Karpas-422 (cell line): ENCODE measurements at places on chromosomes 3 and 15. TPM values are rescaled to one million over a fixed set of nuclear protein-coding genes. Genes with fewer than 3 reads are reported as not detected.
A peak's percentile ranks its signal among the peaks of the same experiment; 100 is the strongest.

Gene SETMAR
- 6.0 and 16.9 TPM in 2 replicates for total RNA-seq

Gene MCF2L2
- 11.3 and 12.2 TPM in 2 replicates for total RNA-seq

DNA sequence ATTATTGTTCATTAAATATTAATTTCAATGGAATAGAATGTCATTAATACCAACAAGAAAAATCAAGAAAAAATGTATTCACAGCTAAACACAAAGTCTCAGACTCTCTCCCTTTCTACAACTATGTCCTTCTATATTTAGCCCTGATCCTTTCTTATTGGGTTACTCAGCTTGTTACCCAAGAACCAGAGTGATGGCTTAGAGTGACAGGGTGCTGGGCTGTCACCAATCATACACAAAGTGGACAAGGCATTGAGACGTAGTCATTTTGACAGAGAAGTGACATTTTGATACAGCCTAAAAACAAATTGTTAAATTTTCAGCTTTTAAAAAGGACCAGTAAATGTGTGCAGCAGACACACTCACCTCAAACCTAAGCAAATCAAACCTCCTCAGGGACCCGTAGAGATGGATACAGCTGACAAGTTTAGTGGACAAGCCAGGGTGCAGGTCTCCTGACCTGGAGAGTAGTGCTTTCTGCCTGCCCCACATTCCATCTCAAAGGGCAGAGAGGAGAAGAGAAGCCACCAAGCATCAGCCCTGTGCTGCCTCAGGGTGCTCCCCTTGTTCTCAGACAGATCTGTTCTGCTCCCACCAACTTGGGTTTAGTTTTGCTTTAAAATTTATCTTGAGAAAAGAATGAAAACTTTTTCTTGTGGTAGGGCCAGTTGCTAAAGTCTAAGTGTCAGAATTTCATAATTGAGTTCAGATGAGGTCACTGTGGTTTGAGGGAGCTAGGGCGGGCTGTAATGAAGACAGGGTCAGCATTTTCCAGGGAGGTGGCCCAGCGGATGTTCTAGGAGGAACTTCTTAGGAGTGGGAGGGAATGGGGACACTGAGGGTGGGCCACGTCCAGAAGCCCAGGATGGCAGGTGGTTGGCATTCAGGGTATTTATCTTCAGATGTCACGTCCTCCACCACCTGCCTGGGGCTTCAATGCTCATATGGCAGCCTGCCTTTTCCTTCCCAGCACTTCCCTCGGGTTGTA, 136.5 kb upstream of the TBL1XR1 start:
- no peak for DNase-seq

Gene CYP8B1
- not detected in 2 replicates for total RNA-seq

GRCh38 chr3:46578973-46579755, 13.1 kb upstream of the LRRC2 start:
- DNase-seq = no peak

GRCh38 chr15:101359365-101359947, 64.4 kb upstream of the SNRPA1 start:
- DNase-seq = no peak

- peak; percentile 55 for DNase-seq
Observed at GRCh38 chr3:196842567-196843434, 24.9 kb upstream of the SENP5 start.

GRCh38 chr3:107939691-107940442, 151.0 kb downstream of the CD47 start:
- no peak for DNase-seq

DNA sequence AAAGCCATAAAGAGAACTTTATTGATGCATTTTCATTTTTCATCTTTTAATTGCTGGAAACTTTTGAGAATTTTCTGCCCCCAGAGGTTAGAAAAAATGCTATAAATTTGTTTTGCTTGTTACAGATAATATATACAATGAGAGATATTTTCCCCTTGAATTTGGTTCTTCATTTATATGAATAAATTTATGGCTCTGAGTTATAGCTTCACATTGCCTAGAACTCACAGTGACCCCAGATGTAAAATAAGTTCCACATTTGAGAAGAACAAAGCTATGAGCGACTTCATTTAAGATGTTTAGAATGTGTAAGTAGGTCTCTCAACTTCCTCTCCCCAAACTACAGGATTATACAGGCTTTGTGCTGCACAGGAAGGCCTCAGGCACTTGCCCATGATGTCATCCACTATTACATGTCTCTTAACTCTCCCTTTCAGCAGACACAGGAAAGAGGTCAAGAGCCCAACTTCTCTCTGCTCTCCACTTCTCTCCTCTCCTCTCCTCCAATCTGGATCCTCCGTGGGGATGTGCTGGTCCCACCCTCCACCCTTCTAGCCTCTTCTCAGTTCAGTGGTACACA, 92.8 kb downstream of the DUT start:
- DNase-seq = no peak
